ENCODE measurements at places on chromosomes 12 and 14.

DNA sequence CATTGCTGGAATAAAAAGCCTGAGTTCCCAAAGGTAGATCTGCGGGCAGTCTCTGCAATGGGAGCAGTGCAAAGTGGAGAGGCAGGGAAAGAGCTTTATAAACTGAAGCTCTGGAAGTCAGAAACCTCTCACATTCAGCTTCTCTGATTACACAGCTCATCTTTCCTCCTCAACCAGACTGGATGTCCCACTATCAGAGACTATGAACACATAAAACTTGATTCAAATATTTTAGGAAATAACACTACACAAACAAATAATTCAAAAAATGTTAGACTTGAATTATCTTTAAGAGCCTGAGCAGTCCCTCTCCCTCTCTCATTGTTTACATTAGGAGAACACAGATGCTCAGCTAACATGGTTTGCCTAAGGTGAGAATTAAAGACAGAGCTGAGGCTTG lies 72.9 kb downstream of the DENND5B start:
- DNase-seq, result no peak

DNA sequence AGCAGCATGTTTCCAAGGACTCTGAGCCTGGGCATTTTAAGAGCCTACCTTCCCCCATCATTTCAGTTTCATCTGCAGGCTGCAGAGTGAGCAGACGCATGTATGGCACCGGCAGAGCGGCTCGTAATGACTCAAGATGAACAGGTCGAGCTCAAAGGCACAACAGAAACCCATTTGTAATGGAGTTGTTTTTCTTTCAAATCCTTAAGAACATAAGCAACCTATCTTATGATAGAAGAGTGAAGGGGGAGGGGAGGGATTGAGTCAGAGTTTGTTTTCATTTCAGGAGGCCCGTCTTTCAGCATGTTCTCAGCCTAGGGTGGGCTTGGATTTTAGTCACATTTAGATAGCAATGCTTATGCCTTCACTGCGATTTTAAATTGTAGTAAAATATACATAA lies 54.9 kb upstream of the CISTR start:
- no peak for DNase-seq

- no peak for DNase-seq
These were observed 111.0 kb upstream of the NCOR2 start for GRCh38 chr12:124678421-124678893.

DNA sequence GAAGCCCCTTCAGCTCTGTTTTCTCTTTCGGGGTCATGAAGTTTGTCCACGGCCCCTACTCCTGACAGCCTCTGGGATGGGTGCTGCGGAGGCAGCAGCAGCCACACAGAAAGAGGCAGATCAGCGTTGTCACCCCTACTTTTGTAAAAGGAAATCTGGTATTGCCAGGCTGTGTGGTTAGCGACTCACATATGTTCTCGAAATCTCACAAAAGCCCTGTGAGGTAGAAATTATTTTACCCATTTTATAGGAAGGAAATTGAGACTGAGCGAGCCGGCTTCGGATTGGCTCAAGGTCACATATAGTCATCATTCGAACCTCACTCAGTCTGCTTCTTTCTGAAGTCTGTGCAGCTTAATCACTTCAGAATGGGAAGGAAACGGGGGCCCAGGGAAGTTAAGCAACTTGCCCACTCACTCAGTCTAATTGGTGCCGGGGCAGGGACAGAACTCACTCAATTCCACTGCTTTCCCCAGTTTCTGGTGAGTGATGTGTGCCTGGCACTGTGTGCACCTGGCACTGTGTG lies 1.1 kb upstream of the CKAP4 start:
- peak; percentile 19 for DNase-seq

- DNase-seq, result no peak
These were observed 49.1 kb downstream of the KCNA1 start for GRCh38 chr12:4958697-4959375.

- no peak for DNase-seq
These were observed 413.8 kb upstream of the SOX5 start for GRCh38 chr12:24363177-24363754.

DNA sequence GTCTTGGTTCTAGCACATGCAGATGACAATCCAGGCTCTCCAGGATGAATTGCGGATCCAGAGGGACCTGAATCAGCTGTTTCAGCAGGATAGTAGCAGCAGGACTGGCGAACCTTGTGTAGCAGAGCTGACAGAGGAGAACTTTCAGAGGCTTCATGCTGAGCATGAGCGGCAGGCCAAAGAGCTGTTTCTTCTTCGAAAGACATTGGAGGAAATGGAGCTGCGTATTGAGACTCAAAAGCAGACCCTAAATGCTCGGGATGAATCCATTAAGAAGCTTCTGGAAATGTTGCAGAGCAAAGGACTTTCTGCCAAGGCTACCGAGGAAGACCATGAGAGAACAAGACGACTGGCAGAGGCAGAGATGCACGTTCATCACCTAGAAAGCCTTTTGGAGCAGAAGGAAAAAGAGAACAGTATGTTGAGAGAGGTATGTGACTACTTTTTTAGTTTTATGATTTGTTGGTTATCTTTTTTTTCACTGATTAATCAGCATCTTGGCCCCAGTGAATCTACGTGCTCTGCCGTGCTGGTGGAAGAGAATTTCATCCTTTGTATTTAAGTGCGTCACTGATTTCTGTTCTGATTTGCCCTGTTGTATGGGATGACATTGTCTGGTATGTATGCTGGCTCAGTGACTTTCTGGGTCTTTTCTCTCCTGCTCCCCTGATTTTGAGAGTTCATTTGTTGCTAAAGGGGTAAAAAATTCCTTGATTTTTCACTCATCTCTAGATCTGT lies 92.3 kb downstream of the ERC1 start:
- DNase-seq, result no peak

- DNase-seq, result no peak
These were observed 280.0 kb upstream of the RTL1 start for GRCh38 chr14:101183376-101184103.

- no peak for DNase-seq
These were observed 33.3 kb upstream of the MSI1 start for GRCh38 chr12:120402217-120402616.

- DNase-seq, result no peak
These were observed 87.8 kb downstream of the DDX51 start for GRCh38 chr12:132056320-132056719.

GRCh38 chr14:50773632-50774541 lies 57.1 kb downstream of the NIN start:
- DNase-seq, result no peak

DNA sequence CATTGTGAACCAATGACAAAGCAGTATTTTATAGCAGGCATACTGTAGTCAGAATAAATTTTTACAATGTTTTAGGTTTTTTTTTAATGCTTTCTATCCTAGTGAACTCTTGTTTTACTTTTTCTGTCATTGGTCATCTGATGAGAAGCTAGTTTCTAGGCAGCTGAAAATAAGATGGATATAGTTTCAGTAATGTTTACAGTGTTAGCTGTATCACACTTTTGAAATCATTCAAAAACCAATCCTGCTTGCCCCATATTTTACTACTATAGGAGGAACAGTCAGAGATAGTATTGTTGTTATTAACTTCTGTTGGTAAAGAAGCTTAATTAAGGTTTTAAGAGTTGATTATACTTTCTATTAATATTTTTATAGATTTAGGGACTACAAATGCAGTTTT lies 24.5 kb downstream of the USP15 start:
- DNase-seq, result no peak

- no peak for DNase-seq
These were observed 12.2 kb upstream of the FOXG1 start for GRCh38 chr14:28754209-28754985.

DNA sequence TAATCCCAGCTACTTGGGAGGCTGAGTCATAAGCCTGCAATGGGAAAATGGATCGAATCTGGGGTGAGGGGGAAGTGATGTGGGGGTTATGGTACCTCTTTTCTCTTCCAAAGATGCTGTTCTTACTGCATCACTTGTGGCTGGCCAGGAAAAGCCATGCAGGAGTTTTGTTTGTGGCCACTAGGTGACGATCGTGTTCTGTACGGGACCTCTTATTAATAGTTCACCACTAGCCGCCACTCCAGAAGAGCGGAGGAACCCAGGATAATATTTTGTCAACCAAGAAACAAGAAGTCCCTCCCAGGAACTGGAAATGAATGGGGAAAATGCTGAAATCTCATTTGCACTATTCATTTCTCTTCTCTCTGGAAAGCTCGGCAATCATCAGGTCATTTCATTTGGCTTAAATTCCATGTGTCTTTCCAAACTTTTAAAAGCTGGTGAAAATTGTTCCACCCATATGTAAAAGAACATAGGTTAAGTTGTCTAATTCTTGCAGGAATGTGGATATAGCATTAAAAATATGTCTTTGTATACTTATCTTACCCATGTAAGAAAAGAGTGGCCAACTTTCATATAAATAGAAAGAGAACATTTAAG lies 8.9 kb downstream of the GPR65 start:
- DNase-seq, result no peak

- no peak for DNase-seq
These were observed 52.4 kb downstream of the CCDC91 start for GRCh38 chr12:28242496-28243309.

DNA sequence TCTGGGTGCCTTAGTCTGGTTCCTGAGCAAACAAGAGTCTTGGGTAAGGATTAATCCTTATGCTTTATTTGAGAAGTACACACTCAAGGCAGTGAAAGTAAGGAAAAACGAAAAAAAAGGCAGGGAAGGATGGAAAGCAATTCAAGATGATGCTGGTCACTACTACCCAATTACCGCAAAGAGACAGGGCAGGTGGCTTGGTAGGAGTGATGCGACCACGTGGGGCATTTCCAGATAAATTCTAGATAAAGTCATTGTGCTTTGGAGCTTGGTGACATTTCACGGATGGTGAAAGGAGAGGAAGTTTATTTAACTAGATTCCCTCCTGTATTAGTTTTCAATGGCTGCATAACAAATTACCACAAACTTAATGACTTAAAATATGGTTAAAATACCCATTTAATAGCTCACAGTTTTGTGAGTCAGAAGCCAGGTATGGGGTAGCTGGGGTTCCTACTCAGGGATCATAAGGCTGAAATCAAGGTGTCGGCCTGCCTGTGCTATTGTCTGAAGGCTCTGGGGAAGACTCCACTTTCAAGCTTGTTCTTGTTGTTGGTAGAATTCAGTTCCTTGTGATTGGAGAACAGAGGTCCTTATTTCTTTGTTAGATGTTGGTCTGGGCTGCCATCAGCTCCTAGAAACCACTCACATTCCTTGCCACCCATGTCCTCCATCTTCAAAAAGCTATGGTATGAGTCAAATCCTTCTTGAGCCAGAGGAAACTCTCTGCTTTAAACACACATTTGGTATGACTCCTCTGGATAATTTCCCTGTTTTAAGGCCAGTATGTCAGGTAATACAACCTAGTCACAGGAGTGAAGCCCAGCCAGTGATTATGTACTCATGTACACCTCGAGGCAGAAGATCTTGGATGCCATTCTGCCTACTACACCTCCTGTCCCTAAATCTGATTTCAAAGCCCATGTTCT lies 5.6 kb upstream of the HMGA2 start:
- no peak for DNase-seq

DNA sequence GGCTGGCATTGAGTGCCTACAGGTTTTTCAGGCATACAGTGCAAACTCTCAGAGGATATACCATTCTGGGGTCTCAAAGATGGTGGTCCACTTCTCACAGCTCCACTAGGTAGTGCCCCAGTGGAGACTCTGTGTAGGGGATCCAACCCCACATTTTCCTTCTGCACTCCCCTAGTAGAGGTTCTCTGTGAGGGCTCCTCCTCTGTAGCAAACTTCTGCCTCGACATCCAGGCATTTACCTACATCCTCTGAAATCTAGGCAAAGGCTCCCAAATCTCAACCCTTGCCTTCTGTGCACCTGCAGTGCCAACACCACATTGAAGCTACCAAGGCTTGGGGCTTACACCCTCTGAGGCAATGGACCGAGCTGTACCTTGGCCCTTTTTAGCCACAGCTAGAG lies 179.2 kb downstream of the CCDC91 start:
- no peak for DNase-seq

GRCh38 chr12:93832131-93832530 lies 155.0 kb downstream of the CRADD start:
- DNase-seq, result no peak

DNA sequence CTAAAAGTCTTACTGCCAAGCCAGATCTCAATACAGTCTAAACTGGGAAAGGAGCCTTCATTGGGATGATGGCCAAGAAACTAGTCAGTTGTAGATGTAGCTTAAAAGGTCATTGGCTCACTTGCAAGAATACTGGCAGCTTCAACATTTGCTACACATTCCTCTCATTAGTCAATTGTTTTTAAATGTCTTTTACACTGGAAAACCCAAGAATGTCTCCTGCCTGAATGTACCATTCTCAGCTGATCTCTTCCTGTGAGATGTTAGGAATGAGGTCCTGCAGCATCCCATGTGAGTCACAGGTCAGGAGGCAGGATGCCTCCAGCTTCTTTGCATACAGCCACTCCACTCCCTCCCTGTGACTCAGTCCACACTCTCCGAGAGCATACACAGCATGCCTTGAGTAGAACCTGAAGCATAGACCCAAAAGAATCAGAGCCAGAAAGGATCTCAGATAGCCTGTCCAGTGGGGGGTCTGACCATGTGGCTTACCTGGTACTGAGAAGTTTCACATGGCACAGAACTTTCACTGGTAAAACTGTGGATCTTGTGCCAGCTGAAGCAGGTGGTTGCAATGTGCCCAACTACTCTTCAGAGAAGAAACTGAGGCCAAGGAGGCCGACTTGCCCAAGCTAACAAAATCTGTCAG lies 56.0 kb upstream of the HECTD1 start:
- no peak for DNase-seq

DNA sequence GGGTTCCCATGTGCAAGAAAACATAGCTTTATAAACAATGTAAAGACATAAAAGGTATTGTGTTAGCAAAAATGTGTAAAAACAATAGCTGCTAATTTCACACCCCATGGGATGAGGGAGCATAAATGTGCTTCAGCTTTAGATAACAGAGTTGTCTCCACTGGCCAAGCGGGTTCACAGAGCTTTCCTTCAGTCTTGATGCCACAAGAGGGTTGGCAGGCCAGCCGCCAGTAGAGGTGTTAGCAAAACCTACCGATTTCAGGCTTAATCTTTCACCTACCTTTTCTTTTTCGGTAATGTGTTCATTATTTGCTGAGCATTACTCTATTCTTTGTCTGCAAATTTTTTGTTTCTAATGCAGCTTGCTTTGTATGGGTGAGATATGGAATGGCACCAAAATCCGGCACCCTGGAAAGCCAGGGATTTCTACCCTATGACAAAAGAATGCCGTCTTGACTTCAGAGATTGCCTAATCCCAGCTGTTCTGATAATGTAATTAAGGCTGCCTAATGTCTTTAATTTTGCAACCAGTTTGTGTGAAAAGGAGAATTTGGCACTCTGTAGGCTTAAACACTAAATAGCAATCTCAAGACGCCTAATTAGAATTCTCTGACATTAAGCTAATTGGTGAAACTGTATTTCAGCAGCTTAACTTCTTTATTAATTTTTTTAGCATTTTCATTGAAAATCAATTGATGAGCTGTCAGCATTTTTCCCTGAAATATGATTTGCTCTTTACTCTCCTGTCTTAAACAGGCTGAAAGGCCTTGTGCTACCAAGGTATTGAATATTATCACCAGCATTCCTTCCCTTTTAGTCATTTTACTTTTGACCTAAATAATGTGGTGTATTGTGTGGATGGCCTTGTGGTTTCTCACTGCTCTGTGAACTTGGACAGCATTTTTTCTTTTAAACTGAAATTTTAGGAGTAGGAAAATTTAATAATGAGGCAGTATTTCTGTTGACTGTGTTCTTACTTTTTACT lies 60.7 kb downstream of the POLR3B start:
- no peak for DNase-seq

Measured in activated T-cell treated with anti-CD3 and anti-CD28 coated beads for 4 hours (primary cell).